Stimulated activated CD4-positive, alpha-beta T cell treated with anti-CD3 and anti-CD28 coated beads, TNF-alpha, amount 100 ng/mL, for 4 hours (primary cell): ENCODE measurements at places on chromosomes 6 and 20.

- no peak for DNase-seq
These were observed 130.5 kb downstream of the VEGFA start for GRCh38 chr6:43900560-43900915.

DNA sequence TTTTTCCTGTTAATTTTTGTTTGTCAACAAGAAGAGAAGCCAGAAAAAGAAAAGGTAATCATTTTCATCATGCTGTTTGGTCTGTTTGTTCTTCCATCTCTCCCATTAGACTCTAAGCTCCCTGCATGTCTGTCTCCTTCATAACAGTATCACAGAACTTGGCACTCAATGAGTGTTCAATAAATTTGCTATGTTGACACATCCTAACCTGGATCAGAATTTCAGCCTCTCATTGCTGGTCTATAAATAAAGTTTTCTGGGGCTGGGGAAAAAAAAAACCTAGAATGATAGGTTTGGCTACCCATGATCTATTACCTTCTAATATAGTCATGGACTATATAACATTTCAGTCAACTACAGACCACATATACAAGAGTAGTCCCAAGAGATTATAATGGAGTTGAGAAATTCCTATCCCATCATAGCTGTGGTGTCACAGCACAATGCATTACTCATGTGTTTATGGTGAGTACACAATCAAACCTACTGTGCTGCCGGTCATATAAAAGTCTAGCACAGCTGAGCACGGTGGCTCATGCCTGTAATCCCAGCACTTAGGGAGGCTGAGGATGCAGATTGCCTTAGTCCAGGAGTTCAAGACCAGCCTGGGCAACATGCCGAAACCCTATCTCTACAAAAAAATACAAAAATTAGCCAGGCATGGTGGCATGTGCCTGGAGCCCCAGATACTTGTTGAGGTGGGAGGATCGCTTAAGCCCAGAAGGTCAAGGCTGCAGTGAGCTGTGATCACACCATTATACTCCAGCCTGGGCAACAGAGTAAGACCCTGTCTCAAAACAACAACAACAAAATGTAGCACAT lies 5.9 kb downstream of the NUDT3 start:
- DNase-seq = no peak

DNA sequence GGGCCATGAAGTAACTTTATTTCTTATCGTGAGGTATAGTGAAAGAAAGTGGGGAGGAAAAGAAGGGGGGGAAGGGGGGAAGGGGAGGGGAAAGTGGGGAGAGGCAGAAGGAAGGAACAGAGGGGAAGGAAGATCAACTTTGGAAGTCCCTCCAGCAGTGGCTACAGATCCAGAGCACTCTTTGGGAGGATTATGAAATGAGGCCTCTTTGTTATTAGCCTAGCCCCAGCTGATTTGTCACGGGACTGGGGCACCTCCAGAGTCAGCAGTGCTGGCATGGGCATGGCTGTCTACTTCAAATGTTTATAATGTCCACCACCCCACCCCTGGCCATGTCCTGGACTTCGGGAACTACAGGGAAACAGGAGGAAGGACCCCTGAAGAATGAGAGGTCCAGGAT lies 7.6 kb downstream of the MOCS1 start:
- no peak for DNase-seq

DNA sequence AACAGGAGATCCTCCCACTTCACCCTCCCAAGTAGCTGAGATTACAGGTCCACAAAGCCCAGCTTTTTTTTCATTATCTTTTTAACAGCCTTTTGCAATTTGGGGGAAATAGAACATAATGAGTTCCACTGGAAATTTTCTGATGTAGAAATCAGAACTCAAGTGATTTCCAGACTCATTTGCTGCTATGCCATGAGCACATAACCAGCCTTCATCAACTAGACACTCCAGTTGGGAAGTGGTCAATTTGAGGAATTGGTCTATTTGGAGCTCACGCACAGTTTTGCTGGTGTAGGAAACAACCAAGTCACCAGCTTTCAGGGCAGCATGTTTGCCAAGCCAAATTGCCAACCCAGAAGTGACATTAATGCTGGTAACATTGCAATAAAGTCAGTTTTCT lies 86.7 kb downstream of the MAFB start:
- no peak for DNase-seq

DNA sequence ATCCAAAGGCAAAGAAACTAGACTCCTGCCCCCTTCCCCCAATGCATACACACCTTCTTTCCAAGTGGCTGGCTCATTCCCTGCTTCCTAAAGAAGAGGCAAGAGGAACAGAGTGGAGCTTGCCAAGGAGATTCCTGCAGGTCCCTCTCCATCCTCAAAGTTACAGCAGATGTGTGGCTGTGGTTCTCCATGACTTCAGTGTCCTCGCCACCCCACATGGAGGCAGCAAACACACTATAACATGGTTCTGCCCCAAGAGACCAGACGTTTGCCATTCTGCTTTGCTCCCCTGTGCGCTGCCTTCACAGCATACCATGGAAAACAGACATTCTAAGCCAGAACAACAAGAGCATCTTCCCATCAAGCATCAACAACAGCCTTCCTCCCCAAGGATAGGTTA lies 84.4 kb downstream of the BACH2 start:
- DNase-seq = no peak

- DNase-seq = no peak
These were observed 158.1 kb upstream of the ZNF184 start for GRCh38 chr6:27630727-27631608.

GRCh38 chr6:33093855-33094254 lies 18.1 kb downstream of the HLA-DPB1 start:
- no peak for DNase-seq

DNA sequence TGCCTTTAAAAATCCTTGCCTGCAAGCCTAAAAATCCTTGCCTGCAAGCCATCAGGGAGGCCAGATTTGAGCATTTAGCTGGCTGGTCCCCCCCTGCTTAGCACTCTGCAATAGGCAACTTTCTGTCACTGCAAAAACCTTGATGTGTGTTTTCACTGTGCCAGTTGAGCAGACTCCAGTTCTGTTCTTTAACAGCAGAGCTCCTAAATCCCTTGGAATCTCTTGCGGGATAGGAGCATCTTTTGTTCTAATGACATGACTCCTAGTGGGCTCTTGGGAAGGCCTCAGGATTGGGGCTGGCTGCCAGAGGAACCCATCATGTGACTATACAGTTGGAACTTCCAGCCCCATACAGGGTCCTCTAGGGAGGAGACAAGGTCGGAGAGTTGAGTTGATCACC lies 50.4 kb downstream of the FAM184A start:
- DNase-seq = no peak

GRCh38 chr6:84019141-84019841 lies 14.3 kb upstream of the MRAP2 start:
- DNase-seq = no peak

DNA sequence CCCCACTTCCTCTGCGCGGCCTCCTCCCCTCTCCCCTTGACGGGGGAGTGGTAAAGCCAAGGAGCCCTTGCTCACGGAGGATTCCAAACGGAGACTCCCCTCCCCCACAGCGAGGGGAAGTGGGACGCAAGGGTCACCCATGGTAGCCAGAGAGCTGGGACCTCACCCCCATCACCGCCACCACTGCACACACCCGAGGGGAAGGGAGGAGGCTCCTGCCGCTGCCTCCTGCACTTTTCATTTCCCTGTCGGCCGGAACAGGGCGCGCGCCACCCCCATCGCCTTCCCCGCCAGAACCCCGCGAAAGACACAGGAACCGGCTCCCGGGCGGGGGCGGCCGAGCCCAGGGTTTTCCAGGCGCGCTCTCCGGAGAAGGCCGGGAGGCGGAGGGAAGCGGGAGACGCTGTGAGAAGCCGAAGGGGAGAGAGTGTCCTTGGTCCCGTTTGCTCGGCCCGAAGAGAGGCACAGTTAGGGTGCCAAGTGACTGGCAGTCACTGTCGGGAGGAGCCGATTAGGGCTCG lies 789 bp downstream of the CCND3 start:
- no peak for DNase-seq

DNA sequence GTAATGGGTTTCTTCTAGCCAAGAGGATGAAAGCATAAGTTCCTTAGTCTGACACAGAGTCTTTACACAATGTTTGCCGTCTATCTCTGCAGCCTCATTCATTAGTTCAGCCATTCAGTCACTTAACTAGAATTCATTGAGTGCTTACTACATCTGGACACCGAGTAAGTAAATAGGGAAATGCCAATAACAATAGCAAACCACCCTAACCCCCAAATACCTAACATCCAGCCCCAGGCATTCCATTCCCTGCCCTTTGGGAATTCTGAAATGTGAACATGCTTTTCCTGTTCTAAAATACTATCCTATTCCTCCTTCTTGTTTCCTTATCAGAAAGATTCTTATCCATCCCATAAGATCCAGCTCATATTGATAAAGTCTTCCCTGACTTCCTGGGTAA lies 277.6 kb upstream of the RNF217 start:
- no peak for DNase-seq
